ENCODE measurements at places on chromosomes 1 and 21.

DNA sequence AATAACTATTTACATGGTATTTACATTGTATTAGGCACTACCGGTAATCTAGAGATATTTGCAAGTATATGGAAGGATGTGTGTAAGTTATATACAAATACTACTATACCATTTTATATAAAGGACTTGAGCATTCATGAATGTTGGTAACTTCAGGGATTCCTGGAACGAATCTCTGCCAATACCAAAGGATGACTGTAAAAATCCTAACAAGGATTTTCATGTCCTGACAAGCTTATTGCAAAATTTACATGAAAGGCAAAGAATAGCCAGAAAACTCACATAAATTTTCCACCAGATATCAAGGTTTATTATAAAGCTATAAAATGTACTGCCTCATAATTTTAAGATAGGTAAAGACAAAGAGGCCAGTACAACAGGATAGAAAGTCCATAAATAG, 325.2 kb upstream of the NRIP1 start:
- DNase-seq = no peak

DNA sequence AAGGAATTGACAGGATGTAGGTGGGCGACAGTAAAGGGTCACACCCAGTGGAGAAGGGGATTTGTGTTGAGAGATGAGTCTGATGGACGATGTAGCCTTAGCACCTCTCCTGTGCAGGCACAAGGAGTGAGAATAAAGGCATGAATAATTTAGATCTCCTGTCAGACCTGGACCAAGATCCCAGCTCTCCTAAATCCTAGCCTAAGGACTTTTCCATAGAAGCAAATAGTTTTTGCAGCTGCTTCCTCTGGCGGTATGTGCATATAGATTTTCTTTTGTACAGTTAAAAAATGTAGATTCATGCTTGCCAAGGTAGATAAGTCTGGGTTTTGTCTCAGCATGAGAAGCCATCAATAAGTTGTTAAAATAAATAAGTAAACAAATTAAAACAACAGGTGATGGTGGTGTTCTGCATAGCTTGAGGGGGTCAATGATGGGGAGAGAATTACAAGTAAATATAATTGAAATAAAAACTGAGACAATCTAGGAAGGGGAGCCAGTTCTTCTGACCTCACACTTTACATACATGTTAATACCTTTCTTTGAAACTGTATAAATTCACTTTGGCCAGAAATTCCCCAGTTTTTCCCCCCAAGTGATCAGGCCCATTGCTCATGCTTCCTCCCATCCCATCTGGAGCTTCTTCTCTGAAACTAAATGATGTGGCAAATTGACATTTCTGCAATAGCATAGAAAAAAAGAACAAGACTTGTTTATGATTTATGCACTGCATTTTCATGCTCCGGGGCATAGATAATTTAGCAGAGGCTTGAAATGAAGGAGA, 12.4 kb upstream of the ZP4 start:
- DNase-seq = no peak

DNA sequence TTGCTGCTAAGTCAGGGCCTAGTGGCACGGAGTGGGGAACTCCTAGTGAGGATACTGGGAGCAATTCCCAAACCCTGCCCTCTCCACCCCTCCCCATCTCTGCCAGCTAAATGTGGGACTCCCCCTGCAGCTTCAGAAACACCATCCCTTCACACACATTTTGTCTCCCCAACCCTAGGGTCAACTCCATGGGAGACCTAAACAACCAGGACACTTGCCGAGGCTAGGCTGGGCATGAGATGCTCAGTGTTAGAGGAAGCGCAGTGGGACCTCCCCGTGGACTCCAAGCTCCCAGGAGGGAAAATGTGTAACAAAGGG, 1.5 kb downstream of the RNF186 start:
- no peak for DNase-seq

GRCh38 chr1:222090103-222090502, 348.2 kb upstream of the DUSP10 start:
- no peak for DNase-seq

- no peak for DNase-seq
Observed at GRCh38 chr1:96945509-96946084, 224.0 kb downstream of the PTBP2 start.

- DNase-seq = no peak
Observed at GRCh38 chr21:31888936-31889371, 16.1 kb downstream of the HUNK start.

GRCh38 chr21:46188226-46189212, 4.3 kb upstream of the SPATC1L start:
- no peak for DNase-seq

DNA sequence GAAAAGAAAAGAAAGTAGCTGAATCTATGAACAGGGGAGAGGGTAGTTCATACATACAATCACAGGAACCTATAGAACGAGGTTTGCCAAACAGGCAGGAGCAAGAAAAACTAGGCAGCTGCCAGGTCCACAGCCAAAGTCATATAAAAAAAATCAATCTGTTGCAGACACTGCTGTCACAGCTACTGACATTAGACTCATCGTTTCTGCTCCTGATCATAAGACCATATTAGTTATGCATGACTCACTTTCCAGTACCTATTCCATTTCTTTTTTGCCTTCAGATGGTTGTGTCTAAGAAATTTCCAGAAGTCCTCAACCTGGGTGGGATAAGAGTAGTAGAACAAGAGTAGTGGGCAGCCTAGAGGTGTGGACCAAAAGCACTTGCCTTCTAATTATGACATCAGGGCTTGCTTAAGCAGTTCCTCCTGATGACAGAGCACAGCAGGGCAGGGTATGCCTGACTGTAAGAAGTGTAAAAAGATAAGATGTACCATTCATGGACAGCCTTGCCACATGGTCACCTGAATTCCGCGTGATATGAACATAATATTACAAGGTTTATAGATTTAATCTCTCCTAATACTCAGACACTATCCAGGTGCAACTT, 323.2 kb upstream of the SGIP1 start:
- no peak for DNase-seq

DNA sequence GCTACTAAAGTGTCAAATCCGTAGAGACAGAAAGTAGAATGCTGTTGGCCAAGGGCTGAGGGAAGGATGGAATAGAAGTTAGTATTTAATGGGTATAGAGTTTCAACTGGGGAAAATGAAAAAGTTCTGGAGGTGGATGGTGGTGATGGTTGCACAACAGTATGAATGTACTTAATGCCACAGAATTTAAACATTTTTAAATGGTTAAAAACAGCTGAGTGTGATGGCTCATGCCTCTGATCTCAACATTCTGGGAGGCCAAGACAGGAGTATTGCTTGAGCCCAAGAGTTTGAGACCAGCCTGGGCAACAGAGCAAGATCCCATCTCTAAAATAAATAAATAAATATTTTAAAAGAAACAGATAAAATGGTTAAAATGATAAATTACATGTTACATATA, 44.5 kb downstream of the PIK3R3 start:
- DNase-seq = no peak

DNA sequence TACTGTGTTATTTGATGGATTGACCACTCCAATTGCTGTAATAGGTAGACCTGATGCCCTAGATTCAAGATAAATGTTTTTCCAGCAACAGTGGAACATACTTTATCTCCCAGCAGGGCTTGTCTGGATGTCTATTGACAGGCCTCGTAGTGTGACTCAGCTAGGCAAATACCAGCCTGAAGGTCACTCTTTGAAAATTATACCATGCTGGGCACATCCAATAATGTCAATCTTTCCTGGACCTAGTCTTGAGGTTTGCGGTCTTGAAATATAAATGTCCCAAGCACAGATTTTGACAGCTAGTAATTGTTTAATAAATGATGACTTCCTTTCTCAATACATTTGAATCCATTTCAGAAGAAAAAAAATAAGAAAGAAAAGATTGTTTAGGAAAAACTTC, 1138.0 kb upstream of the TMPRSS15 start:
- no peak for DNase-seq

DNA sequence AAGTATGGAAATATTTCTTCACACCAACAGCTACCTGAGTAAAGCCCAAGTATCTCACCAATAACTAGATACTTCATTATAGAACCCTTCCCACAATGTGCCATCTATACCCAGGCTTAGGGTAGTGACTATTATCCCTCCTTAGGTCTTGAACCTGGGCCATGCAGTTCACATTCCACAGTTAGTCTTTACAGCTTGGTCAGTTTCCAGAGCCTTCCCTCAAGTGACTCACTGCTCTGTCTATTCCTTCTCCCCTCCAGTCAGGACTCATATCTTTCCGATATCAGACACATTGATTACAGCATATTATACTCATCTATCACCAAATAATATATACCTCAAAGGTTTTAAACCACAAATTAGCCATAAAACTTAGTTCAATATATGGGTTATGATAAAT, 23.6 kb downstream of the VAMP4 start:
- DNase-seq = no peak

DNA sequence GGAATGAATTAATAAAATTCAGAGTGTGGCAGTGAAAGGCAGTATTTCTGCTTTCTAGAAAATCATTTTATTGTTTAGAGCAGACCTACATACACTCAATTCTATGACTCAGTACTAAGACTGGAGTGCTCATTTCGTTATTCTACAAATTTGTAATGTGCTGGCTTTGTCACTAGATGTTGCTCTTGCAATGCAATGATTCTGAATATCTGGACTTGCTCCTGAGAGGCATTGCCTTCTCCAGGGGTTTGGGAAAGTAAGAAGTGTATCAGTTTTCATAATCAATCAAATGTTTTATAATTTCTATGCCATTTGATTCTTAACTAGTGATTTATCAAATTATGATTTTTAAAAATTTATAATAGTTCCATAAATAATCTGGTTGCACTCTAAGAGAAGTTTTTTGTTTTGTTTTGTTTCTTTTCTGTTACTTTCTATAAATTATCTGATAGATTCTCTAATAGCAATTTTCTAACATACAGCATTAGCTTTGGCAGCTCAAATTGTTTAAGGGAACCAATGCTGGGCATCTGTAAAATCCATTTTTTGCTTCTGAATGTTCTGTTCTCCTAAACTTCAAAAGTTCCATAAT, 280.5 kb upstream of the SGIP1 start:
- peak; percentile 74 for DNase-seq

GRCh38 chr1:14759843-14760242, 161.4 kb downstream of the KAZN start:
- DNase-seq = no peak

- DNase-seq = no peak
Observed at GRCh38 chr1:218344814-218345672, at the start of gene TGFB2. TSS of gene TGFB2 (plus strand) at chr1:218345336. CDS start at chr1:218346702, 1,366 bp downstream.

DNA sequence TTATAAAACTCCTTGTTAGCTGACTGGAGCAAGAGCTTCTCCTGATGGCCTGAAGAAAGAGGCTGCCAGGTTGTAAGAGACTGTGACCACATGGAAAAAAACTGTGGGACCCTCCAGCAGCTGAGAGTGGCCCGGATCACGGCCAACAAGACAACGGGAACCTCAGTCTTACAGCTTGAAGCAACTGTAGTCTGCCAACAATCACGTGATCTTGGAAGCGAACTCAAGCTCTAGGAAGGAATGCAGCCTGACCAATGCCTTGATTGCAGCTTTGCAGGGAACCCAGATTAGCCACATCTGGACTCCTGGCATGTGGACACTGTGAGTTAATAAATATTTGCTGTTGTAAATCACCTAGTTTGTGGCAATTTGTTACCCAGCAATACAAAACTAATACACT, 442.6 kb upstream of the PRMT6 start:
- DNase-seq = no peak

GRCh38 chr1:46617108-46617800, 643 bp upstream of the MOB3C start:
- DNase-seq = no peak

DNA sequence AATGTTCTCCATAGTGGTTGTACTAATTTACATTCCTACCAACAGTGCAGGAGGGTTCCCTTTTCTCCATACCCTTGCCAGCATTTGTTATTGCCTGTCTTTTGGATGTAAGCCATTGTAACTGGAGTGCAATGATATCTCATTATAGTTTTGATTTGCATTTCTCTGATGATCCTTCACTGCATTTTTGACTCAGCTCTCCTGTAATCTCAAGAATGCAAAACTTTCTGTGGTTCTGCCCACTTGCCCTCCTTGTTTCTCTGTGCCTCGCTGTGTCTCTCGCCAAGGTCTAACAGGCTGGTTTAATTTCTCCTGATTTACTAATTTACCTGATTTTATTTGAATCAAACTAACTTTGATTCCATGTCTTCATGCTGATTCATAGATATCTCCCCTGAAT, 407.9 kb downstream of the ZP4 start:
- DNase-seq = no peak

DNA sequence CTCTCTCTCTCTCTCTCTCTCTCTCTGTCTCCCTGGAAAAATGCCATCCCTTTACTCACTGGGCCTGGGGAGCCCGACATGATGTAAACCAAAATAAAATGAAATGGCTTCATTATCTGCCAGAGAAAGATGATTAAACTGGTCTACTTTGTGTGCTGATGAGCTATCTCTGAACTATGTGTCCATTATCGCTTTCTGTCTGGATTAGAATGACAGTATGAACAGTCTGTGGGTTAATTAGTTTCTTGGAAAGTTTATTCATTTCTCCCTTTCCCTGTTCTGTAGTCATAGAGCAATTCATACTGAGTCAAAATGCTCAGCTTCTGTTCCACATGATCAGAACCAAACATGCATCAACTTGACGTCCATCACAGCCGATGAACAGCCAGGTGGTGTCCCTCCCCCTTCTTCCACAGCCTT, 72.4 kb upstream of the KCND3 start:
- DNase-seq = no peak

GRCh38 chr1:34129630-34130029, 35.4 kb downstream of the CSMD2 start:
- no peak for DNase-seq

DNA sequence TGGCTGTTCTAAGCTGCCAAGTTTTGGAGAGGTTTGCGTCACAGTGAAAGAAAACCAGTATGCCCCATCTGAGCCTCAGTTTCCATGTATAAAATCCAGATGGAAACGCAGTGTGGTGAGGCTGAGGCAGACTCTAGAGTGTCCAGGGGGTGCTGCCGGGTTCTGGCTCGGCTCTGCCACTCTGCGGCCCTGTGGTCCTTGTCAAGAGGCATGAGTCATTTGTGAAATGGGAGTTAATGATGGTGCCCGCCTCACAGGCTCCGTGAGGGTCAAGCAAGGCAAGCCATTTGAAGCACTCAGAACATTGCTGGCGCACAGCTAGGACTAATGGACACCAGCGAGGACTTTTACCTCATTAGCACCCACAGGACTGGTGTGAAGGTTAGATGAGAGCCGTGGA, 214.3 kb downstream of the PTPRU start:
- no peak for DNase-seq

- DNase-seq = peak; percentile 22
Observed at GRCh38 chr1:15406614-15407559, 2.8 kb upstream of the EFHD2 start.

DNA sequence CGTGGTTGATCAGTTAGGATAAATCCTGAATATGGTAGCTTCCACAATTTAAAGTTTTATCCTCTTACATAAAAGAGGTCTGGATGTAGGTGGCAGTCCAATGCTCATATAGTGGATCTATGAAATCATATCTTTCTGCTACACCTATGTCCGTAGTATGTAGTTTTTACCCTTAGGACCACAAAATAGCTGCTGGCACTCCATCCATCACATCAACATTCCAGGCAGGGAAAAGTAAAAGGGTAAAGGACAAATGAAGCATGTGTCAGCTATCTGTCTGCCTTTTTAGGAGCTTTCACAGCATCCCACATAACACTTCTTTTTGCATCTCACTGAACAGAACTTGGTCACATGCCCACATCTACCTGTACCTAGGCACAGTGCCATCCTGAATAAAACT, 184.7 kb downstream of the ROR1 start:
- no peak for DNase-seq

Measured in NCI-H446 (cell line).